Stimulated activated CD8-positive, alpha-beta memory T cell treated with anti-CD3 and anti-CD28 coated beads, Interleukin-7, amount 100 ng/mL, for 1 hour (primary cell): ENCODE measurements at places on chromosomes 6 and 20.

- no peak for DNase-seq
These were observed 2.2 kb upstream of the SNPH start for GRCh38 chr20:1263853-1264252.

DNA sequence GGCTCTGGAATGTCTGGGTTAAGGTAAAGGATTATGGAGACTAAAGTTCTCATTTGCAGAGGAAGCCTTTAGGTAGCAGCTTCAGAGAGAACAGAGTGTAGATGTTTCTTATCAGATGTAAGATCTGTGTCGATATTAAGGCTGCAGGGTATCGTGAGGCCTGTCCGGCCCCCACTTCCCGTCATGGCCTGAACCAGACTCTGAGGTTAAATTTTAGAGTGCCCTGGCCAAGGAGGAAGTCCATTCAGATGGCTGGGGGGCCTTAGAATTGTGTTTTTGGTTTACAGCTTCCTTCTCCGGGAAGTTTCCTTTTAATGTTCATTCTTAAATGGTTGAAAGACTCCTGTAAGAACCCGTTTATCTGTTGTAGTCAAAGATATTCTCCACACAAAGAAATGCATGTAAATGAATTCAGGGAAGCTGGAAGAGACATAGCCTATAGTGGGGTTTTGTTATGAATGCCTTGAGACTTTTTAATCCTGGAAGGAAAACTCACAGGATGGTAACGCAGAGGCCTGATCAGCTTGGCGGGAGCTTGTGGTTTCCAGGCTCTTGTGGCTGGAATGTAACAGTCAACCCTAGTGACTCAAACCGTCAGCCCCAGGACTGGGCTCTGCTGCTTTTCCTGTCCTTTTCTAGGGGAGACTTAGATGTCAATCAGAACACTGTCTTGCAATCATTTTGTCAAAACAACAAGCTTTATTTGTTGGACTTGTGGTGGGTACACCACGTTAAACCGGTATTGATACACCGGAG is 34.7 kb downstream of the KIF25 start:
- no peak for DNase-seq

GRCh38 chr6:13765570-13765969 is 48.8 kb downstream of the MCUR1 start:
- no peak for DNase-seq

DNA sequence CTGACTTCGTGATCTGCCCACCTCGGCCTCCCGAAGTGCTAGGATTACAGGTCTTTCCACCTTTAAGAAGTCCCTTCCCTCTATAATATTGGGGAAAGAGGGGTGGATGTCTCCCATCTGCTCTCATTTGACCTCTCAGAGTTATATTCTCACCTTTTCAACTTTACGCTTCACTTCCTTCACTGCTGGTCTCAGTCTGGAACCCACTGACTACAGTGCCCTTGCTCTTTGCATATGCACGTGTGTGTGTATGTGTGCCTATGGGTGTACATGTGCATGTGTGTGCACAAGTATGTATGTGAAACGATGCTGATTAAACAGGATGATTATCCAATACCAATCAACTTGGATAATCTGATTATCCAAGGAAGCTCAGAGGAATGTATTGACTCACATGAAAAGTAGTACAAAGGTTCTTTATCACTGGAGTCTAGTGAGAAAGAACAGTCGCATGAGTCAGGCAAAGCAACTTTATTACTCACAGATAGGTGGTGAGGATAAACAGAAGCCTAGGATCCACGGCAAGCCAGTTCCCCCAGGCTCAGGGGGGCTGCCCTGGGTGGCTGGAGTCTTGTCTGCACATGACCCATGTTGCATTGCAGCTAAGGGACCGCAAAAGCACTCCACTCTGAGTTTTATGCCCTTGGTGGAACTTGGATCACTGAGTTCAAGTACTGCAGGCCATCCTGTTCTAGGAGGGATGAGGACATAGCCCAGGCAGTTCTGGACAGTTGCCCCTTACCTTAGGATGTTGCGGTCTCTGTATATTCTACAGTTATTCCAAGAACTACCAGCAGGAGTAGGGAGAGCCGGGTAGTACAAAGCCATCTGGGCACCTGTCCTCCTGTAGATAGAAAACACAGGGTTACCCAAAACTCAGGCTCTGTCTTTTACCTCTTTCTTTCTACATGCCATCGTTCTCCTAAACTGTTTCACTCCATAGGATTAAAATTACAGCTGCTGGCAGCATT is 50.9 kb downstream of the SNRNP48 start:
- DNase-seq: no peak

DNA sequence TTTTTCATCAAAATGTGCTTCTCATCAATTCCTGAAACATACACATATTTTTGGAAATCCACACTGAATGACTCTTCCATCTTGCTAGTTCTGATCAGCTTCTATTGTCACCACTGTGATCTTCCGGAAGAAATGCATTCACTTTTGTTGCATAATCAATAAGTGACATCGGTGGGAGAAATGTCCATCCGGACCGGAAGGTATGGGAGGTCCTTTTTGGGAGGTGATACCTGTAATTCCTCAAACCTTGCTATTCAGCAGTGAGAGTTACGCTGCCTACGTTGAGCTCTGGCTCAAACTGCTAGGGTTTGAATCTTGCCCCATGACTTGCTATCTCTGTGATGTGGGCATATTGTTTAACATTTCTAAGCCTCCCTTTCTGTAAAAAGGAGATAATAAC is 16.6 kb upstream of the TFB1M start:
- DNase-seq: no peak
